ENCODE measurements at places on chromosomes 2 and 18.

DNA sequence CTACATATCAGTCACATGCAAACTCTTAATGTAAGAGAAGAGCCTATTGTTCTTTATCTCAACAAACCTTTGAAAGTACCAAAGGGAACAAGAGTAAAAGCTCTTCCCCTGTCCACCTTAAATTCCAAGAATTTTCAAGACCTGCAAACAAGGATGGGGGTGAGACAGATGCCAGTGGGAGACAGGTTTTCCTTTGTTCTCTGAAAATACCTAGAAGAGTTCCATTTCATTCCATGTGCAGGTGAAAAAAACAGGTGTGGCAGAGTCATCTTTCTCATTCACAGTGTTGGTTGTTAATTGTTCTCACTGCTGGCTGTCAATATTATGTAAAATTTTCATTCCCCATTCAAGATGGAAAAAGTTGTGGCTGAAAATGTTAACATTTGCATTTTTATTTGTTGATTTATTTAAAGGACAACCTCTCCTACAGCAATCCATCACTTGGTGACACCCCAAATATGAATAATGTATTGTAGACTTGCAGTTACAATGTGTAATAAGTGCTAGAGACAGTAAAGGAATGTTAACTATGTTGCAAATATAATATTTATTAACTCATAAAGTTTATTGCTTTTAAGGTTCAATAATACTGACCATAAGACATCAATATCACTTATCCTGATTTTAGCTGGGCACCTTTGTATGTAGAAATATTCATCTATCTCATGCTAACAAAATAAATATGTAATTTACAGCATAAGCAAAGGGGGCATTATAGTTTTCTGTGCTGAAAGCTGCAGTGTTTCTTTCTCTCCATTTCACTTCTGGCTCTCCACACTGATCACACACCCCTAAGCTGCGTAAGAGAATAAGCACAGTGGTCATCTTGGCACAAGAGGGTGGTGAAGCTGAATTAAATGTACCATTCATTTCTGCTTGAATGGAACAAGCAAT lies 347.0 kb downstream of the KIAA1328 start:
- DNase-seq, result no peak

DNA sequence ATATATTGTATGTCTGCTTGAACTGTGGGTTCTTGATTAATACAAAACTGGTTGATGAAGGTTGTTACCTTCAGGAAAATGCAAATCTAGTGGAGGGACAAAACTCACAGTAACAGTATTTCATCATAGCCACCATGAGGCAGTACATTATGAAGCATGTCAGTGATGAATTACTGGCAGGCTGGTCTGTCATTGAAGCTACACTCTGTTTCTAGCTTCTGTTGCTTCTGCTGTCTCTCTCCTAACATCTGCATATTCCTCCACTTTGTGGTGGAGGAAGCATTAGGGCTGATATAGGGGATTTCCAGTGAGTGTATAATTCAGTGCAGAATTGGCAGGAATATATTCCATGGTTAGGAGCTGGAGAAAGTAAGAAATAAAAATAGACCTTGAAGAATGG lies 44.2 kb upstream of the RAB6D start:
- no peak for DNase-seq

DNA sequence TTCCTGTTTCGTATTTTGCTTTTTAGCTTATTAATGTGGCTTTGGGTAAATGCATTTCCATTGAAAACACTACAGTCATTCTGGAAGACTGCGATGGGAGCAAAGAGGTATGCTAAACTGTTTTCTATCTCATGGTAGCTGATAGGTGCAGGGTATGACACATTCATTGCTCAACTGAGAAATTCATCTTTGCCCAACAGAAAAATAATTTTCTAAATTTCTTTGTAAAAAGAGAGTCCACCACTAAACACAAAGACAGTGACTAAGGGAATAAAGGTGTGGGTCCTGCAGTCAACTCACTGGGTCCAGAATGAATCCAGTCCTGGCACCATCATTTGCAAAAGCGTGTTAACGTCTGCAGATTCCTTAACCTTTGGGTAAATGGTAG lies 19.9 kb downstream of the ERMN start:
- no peak for DNase-seq

DNA sequence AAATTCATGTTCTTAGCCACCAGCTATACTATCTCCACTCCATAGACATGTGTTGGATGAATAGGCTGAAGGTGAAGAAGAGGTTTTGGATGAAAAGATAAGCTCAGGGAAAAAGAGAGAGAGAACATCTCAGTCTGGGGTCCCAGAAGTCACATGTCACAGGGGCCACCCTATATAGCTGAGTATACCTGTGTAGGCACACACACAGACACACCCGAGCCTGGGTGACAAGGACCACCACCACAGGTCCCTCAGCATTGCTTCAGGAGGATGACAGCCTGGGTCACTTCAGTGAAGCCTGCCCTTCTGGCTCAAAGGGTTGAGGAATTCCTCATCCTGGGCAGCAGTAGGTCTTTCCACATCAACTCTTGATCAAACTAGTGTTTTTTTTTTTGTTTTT lies 56.2 kb downstream of the POLR1A start:
- DNase-seq, result no peak

- no peak for DNase-seq
These were observed 9.4 kb downstream of the KHK start for GRCh38 chr2:27095745-27096651.

GRCh38 chr2:235806986-235807750 lies 313.3 kb downstream of the AGAP1 start:
- DNase-seq, result no peak

All from stimulated activated CD8-positive, alpha-beta memory T cell treated with anti-CD3 and anti-CD28 coated beads, Interleukin-15, amount 100 ng/mL, for 24 hours (primary cell).